ENCODE measurements at places on chromosomes 12 and 14.

GRCh38 chr12:67919406-67919805 lies 69.8 kb upstream of the IFNG-AS1 start:
- no peak for DNase-seq

DNA sequence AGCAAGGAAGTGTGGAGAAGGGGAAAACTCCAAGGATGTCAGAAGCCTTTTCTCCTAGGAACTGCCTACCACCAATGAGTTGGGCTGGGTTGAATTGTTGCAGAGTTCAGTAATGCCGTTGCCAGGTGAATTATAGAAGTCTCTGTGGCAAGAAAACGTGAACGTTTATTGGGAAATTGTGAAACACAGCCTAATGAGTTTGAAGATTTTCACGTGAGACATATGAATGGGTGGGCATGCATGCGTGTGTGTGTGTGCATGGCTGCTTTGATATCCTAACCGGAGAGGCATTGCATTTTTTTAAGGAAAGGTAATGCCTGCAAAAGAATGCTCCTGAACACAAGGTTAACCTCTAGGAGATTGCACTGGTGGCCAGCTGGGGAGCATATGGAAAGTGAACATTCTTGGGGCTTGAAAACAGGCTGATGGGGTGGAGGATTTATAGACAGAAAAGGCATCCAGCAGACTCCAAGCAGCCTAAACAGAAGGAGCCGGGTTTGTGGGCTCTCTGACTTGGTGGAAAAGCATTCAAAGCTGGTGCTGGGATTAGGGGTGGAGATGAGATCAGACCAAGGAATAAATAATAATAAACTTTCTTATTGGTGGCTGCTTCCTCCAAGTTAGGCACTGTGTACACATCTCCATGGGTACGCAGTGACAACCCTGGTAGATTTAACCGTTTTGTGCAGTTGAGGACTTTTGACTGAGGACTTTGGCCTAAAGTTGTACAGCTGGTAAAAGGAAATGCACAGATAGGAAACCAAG lies 67.8 kb downstream of the NTF3 start:
- no peak for DNase-seq

DNA sequence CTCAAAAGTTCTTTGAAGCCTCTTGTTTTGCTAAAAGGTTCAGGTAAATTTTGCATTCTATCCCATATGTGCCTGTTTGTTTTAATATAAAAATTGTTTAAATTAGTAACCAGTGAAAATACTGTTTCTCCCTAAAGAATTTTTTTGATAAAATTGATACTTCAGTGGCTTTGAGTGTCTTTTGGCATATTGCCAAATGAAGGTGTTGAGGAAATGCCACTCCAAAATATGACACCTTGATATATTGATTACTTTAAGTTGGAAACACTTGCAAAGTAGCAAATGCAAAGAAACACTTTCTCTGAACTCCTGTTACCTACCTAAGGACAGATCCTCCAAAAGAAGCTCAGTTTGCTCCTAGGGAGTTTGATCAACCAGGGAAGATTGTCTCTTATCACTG lies 8.4 kb downstream of the STYX start:
- no peak for DNase-seq

DNA sequence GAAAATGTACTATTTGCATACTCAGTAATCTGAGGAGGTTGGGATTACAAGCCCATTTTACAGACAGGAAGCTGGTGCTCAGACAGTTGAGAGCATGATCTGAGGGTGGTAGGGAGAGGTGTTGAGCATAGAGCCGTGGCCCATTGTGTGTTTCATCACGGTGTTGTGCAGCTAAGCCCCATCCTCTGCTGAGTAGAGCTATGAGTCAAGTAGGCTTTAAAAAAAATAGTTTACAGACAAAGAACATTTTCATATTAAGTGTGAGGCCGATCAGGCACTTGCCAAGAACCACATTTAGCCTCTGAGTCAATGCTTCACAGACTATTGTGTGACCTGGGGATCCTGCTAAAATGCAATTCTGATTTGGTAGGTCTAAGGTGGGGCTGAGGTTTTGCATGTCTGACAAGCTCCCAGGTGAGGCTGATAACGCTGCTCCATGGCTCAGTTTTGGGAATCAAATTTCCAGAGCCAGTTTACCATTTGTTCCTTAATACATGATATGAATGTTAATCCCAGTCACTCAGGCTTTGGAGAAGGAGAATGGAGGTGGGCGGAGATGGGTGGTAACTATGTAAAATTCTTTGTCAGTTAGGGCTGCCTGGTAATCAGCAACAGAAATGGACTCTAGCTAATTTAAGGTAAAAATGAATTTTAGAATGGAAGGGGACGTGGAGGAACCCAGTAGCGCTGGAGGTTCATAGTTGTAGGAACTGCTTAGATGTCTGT lies 22.2 kb downstream of the ZNF664 start:
- no peak for DNase-seq

GRCh38 chr12:77248036-77248435 lies 182.7 kb upstream of the E2F7 start:
- no peak for DNase-seq

DNA sequence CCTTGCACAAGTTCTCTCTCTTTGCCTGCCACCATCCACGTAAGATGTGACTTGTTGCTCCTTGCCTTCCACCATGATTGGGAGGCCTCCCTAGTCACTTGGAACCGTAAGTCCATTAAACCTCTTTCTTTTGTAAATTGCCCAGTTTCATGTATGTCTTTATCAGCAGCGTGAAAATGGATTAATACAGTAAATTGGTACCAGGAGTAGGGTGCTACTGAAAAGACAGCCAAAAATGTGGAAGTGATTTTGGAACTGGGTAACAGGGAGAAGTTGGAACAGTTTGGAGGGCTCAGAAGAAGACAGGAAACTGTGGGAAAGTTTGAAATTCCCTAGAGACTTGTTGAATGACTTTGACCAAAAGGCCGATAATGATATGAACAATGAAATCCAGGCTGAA lies 27.9 kb downstream of the STYK1 start:
- DNase-seq, result no peak

- DNase-seq, result no peak
These were observed 1.1 kb upstream of the RTRAF start for GRCh38 chr14:51988221-51988620.

DNA sequence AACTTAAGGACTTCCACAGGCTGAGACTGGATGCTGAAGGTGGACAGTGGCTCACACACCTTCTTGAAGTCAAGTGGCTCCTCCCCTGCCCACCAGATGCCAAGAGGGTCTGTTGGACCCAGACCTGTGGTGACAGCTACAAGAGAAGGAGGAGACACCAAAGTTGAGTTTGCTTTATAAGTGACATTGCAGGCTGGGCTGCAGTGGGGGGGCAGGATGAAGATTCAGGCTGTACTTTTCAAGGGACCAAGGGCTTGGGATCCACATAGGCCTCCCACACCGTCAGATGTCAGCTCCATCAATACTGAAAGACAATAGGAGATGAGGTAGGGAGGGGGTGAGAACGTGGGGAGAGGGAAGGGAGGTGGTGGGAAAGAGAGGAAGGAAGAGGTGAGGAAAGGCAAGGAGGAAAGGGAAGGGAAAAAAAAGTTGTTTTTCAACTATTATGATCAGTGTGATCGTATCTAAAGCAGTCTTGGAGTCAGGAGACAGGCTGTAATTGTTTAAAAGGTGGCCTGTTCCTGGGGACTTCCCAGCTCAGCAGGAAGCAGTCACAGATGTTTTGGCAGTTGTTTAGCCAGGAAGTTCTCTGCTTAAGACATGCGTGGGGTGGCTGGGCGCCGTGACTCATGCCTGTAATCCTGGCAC lies 84.1 kb upstream of the RESF1 start:
- DNase-seq, result no peak

- no peak for DNase-seq
These were observed 28.8 kb downstream of the HECTD4 start for GRCh38 chr12:112353393-112353792.

GRCh38 chr12:80857311-80857710 lies 80.4 kb downstream of the LIN7A start:
- DNase-seq, result no peak

DNA sequence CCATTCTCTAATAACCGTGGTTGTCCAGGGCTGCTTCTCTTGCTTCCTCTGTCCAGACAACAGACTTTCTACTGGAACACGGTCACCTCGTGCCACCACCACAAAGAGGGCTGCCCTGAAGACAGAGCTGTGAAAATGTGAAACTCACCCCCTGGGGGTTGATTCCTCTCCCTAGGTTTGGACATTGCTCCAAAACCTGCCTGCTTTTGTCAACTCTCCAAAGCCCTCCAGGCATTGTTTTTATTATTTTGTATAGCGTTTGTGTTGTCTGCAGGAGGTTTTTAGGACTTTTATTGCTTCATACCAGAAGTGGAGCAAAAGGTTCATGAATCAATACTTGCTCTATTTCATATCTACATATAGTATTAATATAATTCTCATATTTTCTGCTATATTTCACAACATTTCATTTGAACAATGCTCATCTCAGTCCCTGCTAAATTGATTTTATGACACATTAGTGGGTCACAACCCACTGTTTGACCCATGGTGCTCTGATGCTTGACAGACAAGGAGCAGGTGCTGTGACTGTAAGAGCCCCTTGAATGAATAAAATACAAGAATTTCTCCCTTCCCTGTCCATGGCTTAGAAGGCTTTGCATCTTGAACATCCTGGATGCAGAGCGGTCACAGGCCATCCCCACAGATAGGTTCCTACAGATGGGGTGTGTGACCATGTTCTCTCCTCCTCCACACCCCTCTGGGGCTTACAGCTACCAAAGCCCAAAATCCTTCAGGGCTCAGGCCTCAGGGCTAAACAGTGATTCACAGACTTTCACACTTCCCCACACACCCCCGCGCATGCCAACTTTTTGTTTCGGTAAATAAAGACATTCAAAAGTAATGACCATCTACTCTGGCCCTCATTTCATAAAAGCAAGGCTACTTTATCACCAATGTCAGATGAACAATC lies 20.6 kb upstream of the EML1 start:
- DNase-seq, result no peak

DNA sequence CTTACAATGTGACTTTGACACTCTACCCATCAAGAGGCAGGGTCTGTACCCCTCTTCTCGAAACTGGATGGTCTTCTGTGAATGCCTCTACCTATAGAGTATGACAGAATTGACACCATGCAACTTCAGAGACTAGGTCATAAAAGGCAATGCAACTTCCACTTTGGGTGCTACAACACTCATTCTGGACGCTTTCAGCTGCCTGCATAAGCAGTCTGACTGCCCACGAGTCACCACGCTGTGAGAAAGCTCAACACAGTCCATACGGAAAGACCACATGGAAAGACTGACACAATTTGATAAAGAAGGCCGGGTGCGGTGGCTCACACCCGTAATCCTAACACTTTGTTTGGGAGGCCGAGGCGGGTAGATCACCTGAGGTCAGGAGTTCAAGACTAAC lies 14.9 kb downstream of the SLC7A7 start:
- no peak for DNase-seq

DNA sequence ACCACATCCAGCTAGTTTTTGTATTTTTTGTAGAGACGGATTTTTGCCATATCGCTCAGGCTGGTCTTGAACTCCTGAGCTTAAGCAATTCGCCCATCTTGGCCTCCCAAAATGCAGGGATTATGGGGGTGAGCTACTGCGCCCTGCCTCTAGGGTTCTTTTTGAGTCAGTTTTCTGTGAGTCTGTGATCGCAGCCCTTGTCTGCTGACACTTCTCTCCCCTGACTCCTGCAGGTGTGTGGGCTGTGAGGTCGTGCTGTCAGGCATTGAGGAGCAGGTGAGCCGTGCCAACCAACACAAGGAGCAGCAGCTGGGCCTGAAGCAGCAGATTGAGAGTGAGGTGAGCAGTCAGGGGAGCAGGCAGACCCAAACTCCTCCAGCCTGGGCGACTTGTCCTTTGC lies 6.3 kb downstream of the COPS7A start:
- no peak for DNase-seq

DNA sequence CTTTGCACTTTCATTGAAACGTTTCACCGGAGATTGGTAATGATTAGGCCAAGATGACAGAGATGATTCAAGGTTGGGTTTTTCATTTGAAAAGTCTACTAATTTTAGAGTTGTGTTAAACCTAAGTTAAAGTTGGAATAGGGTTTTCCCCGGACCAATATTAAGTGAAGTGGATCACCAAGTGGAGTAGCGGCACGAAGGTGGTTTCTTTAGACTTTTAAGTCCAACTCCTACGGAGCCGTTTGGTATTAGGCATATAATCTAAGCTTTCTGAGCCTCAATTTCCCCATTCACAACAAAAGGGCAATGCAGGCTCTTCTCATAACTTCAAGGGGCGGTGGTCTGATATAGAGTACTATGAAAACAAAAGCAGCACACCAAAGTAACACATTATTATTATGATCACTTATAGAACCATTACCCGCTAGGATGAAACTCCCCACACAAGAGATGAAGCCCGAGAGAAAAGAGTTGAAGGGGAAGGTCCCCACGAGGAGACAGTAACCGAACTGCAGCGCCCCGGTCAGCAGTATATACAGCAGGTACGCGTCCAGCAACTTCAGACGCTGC lies 413 bp downstream of the DAD1 start:
- DNase-seq, result no peak

DNA sequence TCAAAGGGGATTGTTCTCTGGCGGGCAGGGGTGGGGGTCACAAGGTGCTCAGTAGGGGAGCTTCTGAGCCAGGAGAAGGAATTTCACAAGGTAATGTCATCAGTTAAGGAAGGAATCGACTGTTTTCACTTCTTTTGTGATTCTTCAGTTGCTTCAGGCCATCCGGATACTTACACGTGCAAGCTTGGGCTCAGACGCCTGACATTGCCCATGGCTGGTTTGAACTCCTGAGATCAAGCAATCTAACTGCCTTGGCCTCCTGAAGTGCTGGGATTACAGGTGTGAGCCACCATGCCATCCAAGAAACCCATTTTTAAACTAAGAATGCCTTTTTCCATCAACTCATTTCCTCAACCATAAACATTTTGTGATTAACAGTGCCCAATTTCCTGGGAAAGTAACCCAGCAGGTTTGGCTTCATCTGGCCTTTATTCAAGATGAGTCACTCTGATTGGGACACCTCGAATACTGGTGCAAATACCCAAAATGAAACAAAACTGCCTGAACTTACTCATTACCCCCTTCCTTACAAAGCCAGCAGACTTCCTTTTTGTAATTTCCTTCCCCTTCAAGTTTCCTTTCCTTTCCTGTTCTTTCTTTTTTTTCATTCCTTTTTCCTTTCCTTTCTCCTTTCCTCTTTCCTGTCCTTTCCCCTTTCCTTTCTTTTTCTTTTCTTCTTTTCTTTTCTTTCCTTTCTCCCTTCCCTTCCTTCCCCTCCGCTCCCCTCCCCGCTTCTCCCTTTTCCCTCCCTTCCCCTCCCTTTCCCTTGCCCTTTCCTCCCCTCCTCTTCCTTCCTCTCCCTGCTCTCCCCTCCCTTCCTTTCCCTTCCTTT lies 10.2 kb upstream of the RNASE10 start:
- no peak for DNase-seq

GRCh38 chr14:83294941-83295340 lies 1761.3 kb upstream of the SEL1L start:
- no peak for DNase-seq

DNA sequence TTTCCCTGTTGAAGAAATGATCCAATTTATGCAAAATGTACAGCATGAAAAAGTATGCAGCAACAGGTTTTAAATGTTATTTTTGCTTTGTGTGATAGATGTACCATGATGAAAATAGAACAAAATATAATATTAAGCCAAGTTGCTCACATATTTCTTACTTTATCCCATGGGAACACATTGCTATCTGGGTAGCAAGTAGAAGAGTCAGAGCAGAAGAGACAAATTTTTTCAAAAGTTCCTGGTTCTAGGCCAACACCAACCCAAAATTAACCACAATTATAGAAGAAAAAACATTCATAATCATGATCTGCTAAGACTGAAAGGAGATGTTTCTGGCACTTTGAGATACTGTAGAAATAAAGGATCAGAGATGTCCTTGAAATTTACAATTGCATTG lies 79.9 kb upstream of the SYT10 start:
- DNase-seq, result no peak
